Panc1 (cell line): ENCODE measurements at places on chromosomes 7 and 10.

DNA sequence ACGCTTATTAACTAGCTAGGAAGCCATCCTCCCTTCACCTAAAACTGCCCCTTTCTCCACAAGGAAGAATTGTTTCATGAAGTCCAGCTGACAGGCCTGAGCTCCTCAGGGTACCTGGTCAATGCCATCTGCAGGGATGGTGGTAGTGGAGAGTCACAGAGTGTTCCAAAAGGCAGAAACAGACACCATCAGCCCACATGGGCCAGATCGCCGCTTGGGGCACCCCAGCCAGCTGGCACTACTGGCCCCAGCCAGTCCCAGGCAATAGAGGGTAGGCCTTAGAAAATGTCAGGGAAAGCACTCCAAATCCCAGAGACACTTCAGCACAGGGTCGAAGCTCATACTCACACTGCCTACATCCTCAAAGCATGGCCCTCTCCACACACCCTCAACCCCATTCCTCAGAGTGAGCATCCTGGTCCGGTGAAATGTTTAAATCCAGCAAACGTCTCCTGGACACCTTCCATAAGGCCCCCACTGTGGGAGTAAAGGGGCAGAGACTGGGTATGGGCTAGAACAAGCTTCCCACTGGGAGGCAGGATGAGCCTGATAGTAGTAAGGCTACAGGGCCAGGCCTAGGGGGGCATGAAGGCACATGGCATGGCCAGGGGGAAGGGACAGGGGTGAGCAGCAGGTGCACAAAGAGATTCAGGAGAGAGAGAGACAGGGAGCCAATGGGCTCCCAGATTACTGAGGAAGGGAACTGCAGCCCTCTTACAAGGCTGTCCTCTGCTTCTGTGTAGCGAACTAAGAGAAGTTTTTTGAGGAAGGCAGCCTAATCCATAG, 1.9 kb downstream of the LRRC20 start:
- no peak for DNase-seq

- no peak for DNase-seq
Measured at GRCh38 chr7:23491502-23491901, 21.2 kb upstream of the IGF2BP3 start.

GRCh38 chr10:121530481-121531075, 67.7 kb downstream of the FGFR2 start:
- no peak for DNase-seq

- no peak for DNase-seq
Measured at GRCh38 chr7:46162609-46163008, 241.5 kb upstream of the IGFBP3 start.

GRCh38 chr10:70330671-70331070, 46.9 kb upstream of the NPFFR1 start:
- no peak for DNase-seq

- DNase-seq: no peak
Measured at GRCh38 chr7:72217151-72217550, 195.0 kb downstream of the CALN1 start.

DNA sequence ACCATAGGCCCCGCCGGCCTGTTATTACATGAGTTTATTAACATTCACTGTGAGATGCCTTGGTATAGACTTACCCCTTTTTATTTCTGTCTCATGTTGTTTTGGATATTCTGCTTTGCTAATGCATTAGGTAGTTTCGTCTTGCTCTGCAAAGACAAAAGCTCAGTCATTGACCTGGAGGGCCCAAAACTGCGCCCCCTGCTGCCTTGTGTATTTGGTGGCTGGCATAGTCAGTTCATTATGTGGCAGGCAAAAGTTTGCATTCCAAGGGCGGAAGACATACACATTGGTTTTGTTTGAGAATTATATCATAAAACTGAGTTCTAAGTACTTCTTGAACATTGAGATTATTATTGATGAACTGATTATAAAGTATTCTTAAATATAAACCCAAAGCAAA, 372.5 kb downstream of the SDK1 start:
- DNase-seq: no peak

- DNase-seq: no peak
Measured at GRCh38 chr7:123645516-123645915, 10.2 kb upstream of the LMOD2 start.

GRCh38 chr10:131885391-131886165, 15.2 kb upstream of the PPP2R2D start:
- no peak for DNase-seq

DNA sequence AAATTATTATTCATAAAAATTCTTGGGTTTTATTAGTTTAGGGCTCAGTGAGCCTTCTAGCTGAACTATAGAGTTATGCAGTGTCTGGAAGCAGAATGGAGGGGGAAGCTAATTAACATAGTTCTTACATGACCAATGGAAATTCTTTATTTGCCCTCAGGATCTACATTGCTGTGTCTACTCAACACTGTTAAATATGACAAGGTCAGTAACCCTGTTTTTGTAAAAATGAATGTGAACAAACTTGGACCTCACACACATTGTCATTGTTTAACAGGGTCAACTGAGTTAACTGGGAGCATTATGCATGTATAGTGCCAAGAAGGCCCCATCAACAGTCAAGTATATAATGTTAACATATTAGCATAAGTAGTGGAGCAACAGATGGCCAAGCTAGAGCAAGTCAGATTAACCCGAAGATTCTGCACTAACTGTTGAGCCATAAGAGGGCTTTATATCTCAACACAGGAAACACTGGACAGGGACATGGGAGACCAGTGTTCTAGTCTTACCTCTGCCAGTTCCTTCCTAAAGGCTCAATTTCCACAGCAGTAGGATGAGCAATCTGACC, 122.5 kb upstream of the SEM1 start:
- no peak for DNase-seq

DNA sequence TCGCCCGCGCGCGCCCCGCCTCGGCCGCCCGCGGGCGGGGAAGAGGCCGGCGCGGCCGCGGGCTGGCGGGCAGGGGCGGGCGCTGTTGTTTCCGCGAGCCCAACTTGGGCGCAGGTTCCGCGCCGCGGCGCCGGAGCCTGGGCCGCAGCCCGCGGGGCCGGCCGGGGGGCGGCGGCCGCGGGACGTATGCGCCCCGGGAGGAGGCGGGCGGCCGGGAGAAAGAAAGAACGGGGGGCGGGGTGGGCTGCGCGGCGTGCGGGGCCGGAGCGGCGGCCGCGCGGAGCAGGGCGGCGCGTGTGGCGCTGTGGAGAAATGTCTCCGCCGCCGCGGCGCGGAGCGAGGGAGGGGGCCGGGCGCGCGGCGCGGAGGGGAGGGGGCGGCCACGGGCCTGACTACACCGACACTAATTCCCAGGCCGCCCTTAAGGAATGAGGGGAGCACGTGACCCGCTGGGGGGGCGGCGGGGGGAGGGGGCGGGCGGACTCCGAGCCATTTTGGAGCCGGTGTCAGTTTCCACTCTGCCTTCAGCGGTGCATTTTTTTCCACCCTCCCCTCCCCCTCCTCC, at the start of gene BMI1:
TSS of gene BMI1 (plus strand) at position 509 of the 565 bp plus-strand sequence. CDS start 5,351 bp downstream, outside the sequence.
- DNase-seq: no peak

DNA sequence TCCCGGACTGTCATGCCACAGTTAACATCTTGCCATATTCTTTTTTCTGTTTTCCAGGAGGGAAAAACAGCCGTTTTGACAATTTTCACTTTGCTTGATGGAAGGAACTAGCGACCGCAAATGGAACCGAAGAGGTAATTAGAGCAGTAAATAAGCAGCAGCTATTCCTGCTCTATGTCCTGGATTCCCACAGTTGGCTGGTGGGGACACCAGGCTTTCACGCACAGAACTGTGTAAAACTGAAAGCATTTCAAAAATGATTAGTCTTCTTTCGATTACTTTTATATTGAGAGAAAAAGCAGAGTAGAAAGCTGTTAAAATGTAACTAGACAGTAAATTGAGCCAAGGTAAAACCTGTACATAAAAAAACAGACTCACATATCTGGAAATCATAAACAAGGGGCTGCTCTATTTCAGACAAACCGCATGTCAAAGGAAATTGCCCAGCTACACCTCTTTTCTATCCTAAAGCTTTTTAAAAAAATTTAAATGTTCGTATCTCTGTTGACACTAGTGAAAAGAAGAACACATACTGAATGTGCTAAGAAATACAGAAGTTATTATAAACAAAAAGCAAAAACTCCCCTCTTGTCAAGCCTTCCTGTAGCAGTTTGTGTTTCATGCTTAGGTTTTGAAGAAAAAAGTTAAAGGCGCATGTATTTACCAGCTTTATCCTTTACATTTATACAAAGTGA, 93.4 kb downstream of the RNF216 start:
- DNase-seq: no peak

- no peak for DNase-seq
Measured at GRCh38 chr7:121202834-121203233, 126.0 kb upstream of the WNT16 start.

- DNase-seq: no peak
Measured at GRCh38 chr10:130329792-130330191, 193.6 kb downstream of the GLRX3 start.

DNA sequence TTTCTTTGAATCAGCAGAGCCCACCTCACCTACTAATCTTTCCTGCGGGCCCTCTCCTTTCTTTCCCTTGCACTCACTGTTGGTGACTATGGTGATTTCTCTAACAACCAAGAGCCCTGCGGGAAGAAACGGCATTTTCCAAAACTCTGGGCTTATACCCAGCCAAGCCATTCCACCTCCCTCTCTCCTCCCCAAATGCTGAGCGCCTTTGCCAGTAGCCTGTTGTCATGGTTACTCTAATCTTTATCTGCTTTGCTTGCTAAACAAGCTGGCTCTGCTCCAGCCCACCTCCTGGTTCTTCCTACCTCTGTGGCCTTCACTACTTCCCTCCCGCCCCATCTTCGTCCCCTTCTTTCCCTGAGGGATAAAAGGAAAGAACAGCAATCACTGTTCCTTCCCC, 86.7 kb downstream of the DGKI start:
- DNase-seq: no peak

GRCh38 chr7:88792361-88792760, 3.2 kb downstream of the TEX47 start:
- no peak for DNase-seq

DNA sequence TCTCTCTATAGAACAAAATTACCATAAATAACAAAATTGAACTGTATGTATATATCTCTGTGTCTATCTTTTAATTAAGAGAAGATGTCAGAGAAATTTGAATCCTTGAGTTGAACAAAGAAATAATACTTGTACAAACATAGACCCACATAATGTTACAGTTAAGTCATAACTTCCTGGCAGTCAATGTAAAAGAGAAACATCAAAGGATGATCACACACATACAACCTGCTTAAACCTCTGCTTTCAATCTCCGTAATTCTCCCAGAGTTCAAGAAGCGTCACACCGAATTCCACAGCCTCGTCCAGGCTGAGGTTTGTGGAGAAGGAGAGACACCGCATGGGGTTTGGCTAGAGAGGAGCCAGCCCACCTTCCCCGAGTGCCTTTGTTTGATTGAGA, 40.1 kb upstream of the LRRC4 start:
- no peak for DNase-seq

DNA sequence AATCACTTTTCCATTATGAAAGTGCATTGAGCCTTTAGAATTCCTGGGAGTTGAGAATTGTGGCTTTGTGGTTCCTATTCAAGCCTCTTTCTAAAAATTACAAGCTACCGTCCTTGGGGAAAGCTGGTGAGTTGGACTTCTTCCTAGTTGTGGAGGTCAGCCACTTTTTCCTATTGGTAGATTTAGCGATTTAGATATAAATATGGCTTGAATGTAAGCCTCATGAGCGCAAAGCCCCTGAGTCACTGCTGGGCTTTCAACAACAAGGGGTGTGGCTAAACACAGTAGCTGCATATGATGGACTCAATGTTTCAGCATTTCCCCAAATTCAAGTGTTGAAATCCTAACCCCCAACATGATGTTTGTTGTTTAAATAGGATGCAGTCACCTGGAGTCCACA, 150.0 kb upstream of the IGFBP3 start:
- DNase-seq: no peak

DNA sequence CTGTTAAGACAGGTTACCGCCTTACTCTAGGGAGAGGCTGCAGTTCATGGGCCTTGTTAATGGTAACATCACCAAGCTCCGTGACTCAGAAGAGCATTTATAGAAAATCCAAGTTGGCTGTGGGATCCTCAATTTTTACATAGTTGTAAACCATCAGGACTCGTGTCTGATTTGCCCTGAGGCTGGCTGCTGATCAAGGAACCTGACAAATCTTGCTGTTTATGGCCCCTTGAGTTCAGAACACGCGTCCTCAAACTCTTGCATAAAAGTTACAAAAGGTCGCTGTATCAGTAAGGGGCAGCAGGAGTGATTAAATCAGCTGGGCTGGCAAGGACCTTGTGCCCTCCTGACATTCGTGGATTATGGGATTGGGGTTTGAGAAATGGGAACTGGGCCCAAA, 4.6 kb downstream of the SLC13A4 start:
- no peak for DNase-seq

DNA sequence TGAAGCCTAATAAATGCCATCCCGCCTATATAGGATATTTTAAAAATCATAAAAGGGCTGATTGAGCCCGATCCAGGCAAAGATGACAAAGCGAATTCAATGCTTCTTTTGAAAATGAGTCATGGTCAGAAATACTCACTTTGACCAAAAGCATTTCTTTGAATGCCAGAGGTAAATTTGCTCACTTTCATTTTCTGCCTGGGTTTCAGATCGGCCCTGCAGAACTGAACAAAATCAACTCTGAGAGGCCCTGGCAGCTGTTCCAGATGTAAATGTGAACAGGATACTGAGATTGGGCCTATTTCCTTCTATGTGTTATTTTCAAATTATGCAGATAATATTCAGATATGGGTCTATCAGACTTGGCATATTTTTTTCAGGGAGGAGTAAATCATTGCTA, 114.8 kb upstream of the ARID5B start:
- DNase-seq: no peak

- DNase-seq: no peak
Measured at GRCh38 chr10:24606021-24606420, 117.7 kb downstream of the ARHGAP21 start.

DNA sequence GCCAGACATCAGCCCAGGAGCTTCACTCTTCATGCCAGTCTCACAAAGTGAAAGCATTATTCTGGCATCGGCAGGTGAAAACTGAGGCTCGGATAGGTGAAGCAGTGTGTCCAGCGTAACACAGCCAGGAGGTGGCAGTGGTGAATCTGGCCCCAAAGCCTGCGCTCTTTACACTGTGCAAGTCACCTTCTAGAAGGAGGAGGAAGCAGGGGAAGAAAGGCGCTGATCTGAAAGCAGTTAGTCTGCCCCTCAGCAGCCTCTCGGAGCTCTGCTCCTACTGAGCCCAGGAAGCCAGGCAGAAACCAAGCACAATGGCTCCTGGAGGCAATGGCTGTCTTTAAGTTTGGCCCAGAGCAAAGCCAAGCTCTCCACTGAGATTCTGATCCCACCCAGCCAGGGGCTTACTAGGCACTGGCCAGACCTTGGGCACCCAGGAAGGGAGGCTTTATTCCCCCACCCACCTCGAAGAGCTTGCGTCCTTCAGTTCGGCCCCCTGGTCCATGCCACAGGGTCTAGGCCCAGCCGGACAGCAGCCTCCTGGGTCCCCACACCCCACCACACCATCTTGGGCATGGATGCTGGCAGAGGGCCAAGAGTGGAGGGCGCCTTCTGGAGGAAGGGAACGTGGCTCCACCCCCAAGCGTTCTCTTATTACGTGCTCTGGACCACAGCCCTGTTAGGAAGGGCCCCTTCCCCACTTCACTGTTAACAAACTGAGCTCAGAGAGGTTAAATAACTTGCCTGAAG, 104.5 kb downstream of the GRID1 start:
- peak; percentile 7 for DNase-seq

- DNase-seq: no peak
Measured at GRCh38 chr10:52030051-52030790, 283.9 kb upstream of the DKK1 start.

- no peak for DNase-seq
Measured at GRCh38 chr10:88989824-88990383, 694 bp upstream of the FAS start.

GRCh38 chr7:66170309-66171231, 34.6 kb upstream of the TPST1 start:
- DNase-seq: no peak

GRCh38 chr7:137682596-137682995, 164.2 kb downstream of the DGKI start:
- DNase-seq: no peak
